ENCODE measurements at places on chromosomes 4 and X.
A peak's percentile ranks its signal among the peaks of the same experiment; 100 is the strongest.

- no peak for DNase-seq
These were observed 20.8 kb downstream of the GUCY1A1 start for GRCh38 chr4:155687380-155687982.

DNA sequence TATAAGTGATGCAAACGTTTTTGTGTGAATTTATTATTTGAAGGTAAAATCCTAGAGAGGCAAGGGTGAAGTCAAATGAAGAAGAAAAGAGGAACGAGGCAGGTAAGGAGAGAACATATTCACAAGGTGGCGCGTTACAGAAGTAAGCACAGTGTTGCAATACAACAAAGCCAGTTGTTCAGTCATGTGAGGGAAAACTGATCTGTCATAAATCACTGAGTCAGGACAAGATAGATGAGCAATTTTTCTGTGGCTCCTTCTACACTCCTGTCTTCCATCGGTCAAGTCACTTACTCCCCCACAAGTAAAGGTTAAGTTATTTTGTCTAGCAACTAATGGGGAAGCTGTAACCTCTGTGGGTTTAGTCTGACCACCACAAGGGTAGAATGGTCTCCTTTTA lies 203.0 kb upstream of the GK2 start:
- no peak for DNase-seq

- DNase-seq, result no peak
These were observed 8.8 kb downstream of the XPNPEP2 start for GRCh38 chrX:129747533-129747932.

- no peak for DNase-seq
These were observed 8.8 kb upstream of the LRRC66 start for GRCh38 chr4:52028970-52029369.

GRCh38 chrX:12901486-12901885 lies 4.9 kb upstream of the TLR8 start:
- peak; percentile 66 for DNase-seq

- DNase-seq, result peak; percentile 60
These were observed 70.8 kb downstream of the GAB1 start for GRCh38 chr4:143407474-143407873.

GRCh38 chr4:52852711-52853110 lies 9.4 kb upstream of the RASL11B start:
- no peak for DNase-seq

GRCh38 chr4:162149644-162150043 lies 14.2 kb downstream of the FSTL5 start:
- no peak for DNase-seq

- peak; percentile 39 for DNase-seq
These were observed 36.0 kb downstream of the ADGRG2 start for GRCh38 chrX:19086102-19086772.

DNA sequence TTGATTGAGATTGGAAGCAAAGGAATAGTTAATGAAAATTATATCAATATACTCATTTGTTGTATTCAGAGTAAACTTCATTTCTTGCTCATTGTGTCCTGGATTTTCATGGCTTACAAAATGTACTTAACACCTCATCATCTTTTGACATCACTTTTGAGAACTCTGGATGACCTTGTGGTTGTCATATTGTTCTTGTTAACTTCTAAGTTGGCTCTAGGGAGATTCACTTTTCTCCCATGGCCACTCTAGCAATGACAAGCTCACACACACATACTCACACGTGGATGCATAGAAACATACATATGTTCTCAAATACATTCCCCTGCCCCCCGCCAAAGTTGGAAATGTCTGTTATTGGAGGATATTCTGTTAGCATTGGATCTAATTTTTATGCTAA lies 15.3 kb downstream of the PHEX start:
- DNase-seq, result no peak

DNA sequence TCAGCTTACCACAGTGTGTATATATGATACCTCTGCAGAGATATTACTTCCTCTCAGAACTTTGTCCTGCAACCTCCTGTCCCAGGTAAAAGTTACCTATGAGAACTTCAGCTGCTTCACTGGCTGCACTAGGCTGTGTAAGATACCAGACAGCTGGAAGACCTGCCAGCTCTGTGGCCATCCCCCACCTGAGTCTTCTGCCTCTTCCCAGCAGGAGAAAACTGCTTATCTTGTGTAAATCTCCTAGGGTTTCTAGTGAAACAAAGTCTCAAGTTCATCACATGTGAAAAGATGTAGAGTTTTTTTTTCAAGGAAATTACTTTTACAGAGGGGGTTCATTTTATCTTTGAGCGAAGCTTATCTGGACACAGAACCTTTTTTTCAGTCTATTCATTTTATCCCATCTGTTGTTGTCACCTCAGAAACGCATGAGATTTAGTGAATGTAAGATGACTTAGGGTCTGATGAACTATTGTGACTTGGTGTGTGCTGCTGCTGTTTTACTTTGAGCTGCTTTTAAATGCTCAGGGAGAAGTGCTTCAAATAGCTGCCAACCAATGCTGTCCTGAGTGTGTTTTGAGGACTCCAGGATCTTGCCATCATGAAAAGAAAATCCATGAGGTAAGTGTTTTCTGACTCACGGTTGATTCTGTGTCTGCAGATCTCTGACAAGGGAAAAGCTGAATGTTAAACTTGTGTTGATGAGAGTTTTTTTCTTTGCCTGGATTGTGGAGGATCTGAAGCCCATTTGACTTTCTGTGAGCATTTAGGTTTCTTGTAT lies 187.8 kb downstream of the FRAS1 start:
- DNase-seq, result no peak

- DNase-seq, result peak; percentile 82
These were observed 11.7 kb upstream of the GAGE10 start for GRCh38 chrX:49291615-49292337.

GRCh38 chr4:140450352-140450751 lies 22.9 kb upstream of the CLGN start:
- no peak for DNase-seq

DNA sequence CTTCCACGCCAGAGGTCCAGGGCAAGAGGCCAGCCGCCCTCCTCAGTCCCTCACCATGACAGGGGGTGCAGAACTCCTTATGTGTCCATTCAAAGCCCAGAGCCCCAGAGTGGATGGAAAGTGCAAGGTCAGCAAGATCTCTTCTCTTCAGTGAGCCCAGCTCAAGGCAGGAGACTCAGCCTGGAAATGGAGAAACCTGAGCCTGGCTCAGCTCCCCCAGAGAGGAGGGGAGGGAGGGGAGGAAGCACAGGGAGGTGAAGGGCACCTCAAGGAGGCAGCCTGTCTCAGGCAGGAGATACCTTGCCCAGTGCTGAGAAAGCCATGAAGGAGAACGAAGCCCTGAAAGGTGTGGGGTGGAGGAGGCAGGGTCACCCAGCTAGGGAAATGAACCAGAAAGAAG lies 121.8 kb upstream of the PJA1 start:
- no peak for DNase-seq

GRCh38 chr4:173091362-173091761 lies 77.2 kb upstream of the GALNT7 start:
- peak; percentile 72 for DNase-seq

DNA sequence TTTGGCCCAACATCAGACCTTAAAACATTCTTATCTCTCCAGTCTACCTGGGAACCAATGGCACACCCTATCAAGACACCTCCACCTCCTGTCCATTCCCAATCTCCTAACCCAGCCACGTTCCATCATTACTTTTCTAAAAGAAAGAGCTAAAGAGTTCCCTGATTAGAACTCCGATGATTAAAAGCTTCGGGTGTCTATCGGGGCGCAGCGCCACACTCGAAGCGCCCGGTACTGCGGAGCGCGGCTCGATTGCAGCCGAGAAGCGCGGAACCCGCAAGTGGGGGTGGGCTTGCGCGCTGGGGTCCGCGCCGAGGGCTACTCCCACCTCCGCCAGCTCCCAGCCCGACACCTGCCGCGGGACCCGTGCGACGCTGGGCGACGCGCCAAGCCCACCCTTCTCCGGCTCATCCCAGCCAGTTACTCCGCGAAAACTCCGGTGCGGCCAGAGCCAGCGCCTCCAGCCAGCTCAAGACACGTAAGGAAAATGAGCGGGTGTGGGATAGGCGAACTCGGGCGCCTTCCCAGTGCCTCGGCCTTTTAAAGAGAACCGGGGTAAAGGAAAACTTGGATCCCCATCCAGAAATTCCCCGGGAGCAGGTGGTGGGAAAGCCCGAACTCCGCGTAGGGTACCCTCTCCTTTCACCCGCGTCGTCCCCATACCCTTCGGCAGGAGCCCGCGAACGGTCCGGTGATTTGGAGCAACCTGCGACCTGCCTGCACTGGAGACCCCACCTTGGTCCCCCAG lies 593 bp downstream of the NPY1R start:
- DNase-seq, result peak; percentile 38

DNA sequence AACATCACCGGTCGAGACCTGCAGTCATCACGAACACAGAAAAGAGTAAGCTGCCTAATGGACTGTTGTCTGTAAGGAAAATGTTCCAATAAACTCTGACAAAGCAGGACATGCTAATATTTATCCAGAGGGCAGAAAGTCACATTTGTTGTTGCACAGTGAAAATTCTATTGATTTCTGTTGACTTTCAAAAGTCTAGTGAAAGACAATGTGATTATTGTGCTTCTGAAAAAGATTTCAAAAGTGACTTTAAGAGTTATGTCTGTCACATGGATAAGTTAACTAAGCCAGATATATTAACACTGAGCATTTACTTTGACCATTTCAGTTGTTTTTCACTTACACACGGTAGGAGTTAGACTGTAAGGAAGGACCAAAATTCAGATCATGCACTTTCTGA lies 9.3 kb upstream of the RFC1 start:
- no peak for DNase-seq

GRCh38 chrX:106619797-106620196 lies 8.0 kb downstream of the RADX start:
- DNase-seq, result peak; percentile 45

DNA sequence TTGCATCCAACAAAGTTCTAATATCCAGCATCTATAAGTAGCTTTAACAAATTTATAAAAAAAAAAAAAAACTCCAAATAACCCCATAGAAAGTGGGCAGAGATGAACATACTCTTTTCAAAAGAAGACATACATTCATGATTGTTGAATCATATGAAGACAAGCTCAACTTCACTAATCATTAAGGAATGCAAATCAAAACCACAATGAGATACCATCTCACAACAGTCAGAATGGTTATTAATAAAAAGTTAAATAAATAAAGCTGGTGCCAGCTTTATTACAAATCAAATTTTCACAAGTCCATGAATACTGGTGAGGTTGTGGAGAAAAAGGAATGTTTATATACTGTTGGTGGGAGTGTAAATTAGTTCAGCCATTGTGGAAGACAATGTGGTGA lies 592.0 kb downstream of the IQCM start:
- DNase-seq, result no peak

GRCh38 chr4:126404549-126404948 lies 1089.8 kb downstream of the FAT4 start:
- DNase-seq, result no peak

DNA sequence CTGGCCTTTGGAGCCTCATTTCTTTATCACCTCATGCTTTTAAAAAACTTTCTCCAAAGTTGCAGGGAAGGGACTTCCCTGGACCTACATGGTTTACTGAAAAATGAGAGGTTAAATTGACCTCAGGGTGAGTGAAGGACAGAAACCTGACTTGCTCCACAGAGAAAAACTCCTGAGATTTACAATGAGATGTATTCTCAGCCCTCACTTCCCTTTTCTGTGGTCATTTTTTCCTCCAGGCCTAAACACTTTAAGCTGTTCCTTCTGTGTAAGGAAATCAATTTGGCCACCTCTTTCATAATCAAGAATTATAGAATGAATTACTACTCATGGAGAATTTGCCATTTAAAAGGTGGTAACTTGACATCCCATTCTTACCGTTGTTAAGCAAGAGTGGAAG lies 77.9 kb downstream of the HPGD start:
- peak; percentile 56 for DNase-seq

DNA sequence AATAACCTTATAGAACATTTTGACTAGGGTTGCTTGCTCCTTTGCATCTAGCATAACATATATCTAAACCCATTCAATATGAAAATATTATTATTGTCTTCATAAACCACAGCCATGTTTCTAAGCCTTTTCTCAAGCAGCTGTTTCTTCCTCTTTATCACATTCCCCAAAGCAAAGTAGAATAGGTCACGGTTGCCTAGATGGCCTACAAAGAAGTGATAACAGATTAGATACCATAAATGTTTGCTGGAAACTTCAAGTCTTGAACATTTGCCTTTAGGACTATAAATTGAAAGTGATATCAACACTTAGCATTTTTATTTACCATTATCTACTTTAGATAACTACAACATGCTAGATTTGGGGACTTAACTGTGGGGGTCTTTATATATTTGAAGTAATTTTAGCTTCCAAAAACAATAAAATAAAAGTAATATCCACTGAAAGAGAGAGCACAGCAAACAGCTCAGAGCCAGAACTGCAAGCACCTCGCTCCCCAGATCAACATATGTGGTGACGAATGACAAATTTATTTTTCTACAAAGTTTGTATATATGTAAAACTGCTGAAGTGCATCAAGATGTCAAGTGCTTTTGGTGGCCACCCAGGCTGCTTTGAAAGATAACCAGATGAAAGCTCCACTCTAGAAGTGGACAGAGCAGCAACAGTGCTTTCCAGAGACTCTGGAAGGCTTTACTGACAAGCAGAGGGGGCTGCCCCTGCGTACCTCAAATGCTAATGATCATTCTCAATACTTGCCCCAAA lies 8.0 kb downstream of the HHIP start:
- peak; percentile 36 for DNase-seq

DNA sequence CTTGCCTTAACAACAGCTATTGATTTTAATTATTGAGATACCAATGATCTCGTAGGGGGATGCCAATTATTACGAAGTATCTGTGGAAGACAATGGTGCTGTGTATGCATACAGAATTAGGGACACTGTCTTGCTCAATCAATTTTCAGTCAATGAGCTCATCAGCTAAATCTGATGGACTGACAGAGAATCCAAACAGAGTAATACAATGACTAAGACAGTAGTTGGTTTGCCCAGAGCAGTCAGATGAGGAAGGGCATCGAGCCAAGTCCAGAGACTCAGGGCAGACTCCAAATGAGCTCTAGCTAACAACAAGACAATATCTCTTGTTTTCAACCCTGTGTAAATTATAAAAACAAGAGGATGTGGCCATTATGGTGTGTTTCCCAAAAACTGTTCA lies 14.7 kb upstream of the GSX2 start:
- peak; percentile 41 for DNase-seq

DNA sequence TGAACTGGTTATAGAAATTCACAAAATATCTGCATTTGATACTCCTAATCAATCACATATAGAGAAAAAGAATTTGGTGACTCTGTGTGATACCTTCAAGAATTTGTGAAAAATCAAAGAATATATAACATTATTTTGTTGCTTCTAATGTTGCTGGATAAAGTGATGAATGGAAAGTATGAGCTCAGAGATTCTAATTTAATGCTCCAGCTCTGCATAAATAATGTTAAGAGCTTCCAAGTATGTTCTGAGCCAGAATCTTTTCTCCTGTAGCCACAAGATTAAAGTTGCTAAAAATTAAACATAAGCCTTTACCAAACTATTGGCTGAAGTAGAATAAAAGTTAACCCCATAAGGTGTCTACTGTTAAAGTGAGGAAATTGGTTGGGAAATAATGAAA lies 294.7 kb upstream of the CT83 start:
- DNase-seq, result no peak

GRCh38 chr4:159021597-159022385 lies 81.1 kb upstream of the RAPGEF2 start:
- DNase-seq, result no peak
